ENCODE measurements at places on chromosomes 7 and 10.

DNA sequence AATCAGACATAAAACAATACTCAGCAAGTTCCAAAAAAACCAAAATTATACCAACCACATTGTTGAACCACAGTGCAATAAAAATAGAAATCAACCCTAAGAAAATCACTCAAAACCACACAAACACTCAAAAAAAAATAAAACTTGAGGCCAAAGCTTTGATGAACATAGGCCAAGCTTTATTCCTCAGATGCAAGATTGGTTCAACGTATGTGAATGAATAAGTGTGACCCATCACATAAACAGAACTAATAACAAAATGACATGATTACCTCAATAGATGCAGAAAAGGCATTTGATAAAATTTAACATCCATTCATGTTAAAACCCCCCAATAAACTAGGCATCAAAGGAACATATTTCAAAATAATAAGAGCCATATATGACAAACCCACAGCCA, 506.1 kb upstream of the FZD8 start:
- no peak for DNase-seq

DNA sequence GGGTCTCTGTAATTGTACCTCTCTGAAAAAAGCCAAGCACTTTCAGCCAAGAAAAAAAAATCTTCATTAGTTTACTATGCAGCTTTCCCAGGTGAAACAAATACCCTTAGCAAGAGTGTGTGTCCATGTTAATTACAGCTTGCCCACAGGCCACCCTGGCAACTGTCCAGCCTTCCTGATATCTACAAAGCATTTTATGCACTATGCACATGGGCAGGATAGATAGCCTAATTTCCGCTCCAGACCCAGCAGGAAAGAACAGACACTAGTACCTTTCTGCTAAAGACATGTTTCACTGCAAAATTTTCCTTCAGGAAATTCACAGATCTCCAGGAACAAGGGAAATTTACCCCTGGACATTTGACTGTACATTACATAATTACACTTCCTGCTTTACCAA, 24.4 kb downstream of the CACNA2D1 start:
- no peak for DNase-seq

DNA sequence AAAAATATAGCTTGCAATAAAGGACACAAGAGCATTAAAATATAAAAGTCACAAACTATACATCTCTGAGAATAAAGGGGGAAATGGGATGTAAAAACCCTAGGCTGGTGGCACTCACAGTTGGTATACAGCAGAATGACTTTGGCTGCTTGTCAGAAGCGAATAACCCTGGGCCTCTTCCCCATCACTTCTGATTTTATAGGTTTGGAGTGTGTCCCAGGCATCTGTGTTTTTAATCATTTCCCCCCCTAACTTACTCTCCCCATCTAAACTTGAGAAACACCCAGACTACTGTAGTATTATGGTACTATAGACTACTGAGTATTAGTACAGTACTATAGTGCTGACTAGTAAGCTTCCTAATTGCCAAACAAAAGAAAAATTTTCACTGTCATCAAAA, 1.8 kb upstream of the RPA3 start:
- DNase-seq: no peak

DNA sequence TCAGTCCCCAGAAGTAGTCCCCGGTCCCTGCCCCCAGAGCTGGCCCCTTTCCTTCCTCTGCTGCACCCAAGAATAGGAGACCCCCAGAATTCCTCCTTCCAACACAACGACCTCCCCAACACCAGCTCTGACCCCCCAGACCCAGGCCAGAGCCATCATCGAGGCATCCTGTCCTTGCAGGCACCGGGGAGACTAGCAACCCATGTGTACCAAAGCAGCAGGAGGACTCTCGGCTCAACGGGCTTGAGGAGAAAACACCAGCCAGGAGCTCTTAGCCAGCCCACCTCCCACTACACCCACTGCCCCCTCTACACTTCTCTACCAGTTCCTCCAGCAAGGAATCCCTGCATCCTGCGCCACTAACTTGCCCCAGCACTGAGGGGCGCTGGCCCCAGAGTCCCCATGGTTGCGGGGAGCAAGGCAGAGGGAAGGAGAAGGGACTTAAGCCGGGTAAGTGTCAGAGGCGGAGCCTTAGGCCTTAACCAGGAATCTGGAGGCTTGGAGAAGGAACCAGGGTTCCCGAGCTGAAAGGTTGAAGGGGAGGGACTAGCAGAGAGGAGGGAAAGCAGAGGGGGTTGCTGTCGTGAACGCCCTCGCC, 3.9 kb downstream of the GRID1 start:
- DNase-seq: no peak

- no peak for DNase-seq
Measured at GRCh38 chr7:149811221-149811620, 27.0 kb upstream of the ZNF862 start.

- no peak for DNase-seq
Measured at GRCh38 chr10:18145652-18146051, 5.4 kb downstream of the CACNB2 start.

DNA sequence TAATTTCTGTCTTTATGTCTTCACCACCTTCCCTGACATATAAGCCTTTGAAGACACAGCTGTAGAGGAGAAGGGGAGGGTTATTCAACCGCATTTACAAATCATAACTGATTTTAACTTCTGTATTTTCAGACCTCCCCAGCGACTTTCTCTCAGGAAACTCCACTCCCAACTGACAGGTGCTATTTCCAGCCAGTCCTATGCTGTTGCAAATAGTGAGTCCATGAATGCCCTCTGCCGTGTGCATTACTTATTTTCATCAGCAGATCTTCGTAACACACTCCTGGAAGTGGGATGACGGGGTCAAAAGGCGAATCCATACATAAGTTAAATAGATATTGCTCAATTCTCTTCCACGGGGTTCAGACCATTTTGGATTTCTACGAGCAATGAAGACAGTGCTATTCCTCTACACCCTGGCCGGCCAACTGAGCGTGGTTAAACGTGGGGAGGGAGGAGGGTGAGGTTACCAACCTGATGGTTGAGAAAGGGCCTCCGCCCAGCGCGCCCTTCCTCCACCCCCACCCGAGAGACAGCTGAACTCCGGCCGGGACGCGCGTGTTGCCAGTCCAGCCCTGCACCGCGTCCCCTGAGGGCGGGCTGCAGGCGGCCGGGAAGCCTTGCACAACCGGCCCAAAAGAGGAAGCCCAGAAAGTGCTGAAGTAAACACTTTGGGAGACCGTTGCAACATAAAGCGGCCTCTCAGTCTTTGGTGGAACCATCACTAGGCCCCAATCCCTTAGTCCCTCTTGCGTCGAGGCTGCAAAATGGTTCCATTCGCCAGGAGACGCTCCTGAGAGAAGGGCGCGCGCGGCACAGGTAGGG, at the start of gene APBB1IP:
Gene APBB1IP (plus strand): TSS at position 705 of the 825 bp plus-strand sequence. CDS start 53,986 bp downstream, outside the sequence.
- peak; percentile 29 for DNase-seq

DNA sequence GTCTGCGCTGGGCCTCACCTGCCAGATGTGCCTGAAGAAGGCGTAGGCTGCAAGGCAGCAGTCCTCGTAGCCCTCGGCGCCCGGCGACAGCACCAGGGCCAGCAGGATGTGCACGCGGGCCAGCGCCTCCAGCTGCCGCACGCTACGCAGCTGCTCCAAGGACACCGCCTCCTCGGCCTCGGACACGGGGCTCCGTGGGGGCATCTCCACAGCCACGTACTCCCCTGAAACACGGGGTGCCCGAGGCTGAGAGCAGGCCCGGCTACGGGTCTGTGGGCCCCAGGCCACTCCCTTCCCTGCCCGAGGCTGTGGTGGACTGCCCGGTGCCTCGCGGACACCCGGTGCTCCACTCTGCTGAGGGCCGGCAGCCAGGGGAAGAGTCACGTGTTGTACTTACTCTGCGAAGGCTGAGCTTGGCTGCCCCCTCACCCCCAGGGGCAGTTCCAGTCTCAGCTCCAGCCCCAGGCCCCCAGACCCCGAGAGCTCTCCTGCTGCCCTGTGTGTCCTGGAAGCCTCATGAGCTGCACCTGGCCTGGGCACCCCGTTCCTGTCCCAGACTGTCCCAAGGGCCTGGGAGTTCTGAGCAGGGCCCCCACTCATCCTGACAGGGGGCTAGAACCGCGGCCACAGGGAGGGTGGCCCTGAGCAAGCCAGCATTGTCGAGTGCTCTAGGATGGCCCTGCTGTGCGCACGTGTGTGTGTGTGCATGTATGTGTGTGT, 62.8 kb downstream of the CFAP46 start:
- peak; percentile 2 for DNase-seq

- no peak for DNase-seq
Measured at GRCh38 chr10:75444781-75445386, 13.5 kb downstream of the LRMDA start.

DNA sequence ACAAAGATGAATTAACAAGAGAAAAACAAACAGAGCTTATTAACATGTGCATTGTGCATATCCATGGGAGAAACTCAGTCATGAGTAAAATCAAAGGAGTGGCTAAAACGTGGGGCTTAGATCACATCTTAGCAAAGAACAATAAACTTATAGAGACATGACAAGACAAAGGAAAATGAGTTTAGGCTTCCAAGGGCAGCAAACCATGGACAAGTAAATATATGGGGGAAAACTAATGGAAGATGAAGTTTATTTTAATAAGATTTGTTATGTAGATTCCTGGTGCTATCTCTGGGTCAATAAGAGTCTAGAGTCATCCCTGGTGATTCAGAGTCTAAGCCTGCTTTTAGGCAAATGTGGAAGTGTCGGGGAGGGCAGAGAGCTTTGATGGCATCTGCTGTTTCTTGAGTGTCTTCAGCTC, 87.2 kb upstream of the PLPP4 start:
- no peak for DNase-seq

GRCh38 chr7:117146059-117146458, 176.8 kb downstream of the WNT2 start:
- no peak for DNase-seq

DNA sequence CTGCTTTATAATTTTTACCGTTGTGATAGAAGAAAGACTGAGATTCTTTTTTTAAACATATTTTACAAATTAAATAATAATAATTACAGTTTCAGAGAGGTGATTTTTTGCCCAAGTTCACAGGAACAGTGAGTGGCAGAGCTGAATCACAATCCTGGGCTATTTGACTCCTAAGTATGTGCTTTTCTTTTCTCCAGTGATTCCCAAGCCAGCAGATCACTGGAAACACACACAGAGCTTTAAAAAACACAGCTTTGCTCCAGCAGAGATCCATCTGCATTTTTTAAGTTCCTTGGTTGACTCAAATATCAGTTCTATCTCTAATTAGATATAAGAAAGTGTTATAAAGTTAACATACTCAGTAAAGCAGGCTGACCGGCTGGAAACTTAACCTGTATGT, 69.0 kb downstream of the AHR start:
- DNase-seq: no peak

GRCh38 chr7:28208506-28208905, 27.9 kb upstream of the JAZF1 start:
- DNase-seq: no peak

DNA sequence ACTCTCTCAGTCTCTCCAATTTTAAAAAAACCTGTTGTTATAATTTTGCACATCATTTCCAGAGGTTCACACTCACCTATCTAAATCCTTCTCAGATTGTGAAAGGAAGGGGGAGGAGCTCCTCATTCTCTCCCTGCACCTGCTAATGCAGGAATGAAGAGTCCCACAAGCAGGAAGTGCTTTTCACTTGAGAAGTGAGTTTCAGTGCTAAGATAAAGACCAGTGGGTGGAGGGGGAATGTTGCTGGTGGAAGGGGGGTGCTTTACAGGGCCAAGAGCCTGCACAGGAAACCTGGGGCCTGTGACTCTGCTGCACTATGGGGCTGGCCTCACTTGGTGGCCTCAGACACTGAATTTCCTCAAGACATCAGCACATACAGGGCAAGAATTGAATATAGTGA, 176.4 kb downstream of the PTPN20 start:
- no peak for DNase-seq

DNA sequence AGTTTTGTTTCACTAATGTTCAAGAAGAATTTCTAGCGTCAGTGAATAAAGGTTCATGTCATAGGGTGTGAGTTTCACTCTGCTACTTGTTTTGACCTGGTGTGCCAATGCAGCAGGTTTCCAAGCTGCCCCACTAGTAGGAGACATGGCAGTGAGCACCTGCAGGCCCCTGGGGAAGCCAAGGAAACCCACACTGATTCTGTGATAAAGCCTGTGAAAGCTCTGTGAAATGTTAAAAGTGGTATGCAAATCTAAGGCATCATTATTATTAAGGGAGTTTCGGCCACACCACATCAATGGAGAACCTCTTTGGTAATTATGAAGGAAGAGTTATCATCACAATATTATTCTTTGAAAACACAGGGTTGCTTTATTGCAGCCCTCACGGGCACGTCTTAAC, 46.4 kb downstream of the ABCB5 start:
- no peak for DNase-seq

DNA sequence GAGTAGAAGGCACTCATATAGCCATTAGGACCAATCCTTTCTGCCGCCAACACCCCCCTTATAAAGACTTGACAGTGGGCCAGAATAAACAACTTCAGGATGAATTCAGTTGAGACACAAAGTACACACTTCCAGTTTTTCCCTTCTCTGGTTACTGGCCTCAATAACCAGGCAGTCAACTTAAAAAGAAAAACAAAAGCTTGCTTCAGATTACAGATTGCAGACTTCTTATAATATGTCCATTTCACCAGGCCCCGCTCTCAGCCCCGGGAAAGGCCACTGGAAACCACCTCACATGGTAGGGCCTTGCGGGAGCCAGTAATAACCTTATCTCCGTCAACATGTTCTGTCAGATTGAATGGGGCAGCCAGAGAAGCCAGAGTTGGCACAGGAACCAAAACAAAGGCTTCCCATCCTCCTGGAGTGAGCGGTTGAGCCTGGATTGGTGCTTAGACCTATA, 108.8 kb downstream of the EGFR start:
- no peak for DNase-seq

- DNase-seq: no peak
Measured at GRCh38 chr10:20109613-20110012, 293.4 kb downstream of the PLXDC2 start.

DNA sequence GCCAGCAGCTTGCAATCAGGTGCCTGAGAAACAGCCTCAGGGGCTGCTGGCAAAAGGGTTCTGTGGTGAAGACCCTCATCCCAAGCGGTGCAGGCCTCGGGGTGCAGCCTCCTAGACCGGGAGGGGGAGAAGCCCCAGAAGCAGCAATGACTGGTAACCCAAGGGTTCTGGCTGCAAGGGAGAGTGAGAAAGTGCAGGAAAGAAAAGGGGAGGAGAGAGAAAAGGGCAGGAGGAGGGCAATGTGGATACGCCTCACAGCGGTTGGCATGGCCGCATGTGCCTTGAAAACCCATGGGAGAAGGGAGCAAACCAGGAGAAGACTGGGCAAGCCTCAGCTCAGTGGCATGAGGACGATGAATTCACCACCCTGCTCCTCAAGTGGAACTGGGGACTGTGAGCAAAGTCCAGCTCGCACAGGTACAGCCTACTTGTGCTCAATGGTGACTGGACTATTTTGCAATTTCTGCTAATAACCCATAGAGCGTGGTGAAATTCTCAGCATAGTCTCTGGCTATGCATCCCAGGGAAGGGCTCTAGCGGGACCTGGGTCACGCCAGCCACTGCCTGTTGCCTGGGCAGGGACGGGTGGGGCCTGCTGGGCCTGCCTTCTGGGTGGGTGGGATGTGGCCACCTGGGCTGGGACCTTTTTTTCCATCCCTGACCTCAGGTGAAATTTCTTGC, 6.2 kb downstream of the CLRN3 start:
- no peak for DNase-seq
